ENCODE measurements at places on chromosomes 4 and X. TPM values are rescaled to one million over a fixed set of nuclear protein-coding genes. Genes with fewer than 3 reads are reported as not detected.

- no peak for DNase-seq
These were observed 47.2 kb downstream of the DMP1 start for GRCh38 chr4:87697272-87697671.

DNA sequence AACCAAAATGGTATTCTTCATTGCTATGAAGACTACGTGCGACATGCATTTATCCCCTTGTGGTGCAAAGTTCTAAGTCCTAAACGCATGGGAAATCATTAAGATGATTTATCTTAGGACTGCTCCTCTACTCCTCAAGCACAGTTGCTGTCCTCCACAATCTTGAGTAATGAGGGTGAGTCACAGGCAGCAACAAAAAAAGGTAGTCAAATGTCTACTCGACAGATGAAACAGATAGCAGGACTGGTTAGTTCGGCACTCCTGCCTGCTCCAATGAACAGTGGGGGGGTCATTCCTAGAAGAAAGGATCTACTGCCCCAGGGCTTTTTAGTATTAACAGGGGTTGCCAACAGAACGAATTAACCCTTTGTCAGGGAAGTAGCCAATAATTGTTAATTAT lies 233.7 kb upstream of the FGF13 start:
- DNase-seq, result peak; percentile 52

DNA sequence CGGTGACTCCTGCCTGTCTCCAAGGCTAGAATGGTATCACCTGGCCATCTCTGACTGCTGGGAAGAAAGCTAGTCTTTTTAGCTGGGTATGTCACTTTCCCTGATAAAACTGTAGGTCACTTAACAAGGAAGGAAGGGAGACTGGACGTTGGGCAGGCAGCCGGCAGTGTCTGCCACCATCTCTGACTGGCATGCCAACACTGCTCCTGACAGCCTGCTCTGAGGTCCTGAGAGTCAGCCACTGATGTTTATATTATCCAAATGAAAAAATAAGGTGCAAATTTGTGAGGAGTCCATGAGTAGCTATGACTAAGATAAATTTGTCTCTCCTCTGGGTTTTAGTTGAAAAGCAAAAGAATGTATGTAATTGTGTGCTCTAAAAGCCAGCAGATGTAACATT lies 77.2 kb downstream of the SNX25 start:
- DNase-seq, result no peak

GRCh38 chr4:15402146-15402545 lies 25.7 kb upstream of the C1QTNF7 start:
- peak; percentile 73 for DNase-seq

DNA sequence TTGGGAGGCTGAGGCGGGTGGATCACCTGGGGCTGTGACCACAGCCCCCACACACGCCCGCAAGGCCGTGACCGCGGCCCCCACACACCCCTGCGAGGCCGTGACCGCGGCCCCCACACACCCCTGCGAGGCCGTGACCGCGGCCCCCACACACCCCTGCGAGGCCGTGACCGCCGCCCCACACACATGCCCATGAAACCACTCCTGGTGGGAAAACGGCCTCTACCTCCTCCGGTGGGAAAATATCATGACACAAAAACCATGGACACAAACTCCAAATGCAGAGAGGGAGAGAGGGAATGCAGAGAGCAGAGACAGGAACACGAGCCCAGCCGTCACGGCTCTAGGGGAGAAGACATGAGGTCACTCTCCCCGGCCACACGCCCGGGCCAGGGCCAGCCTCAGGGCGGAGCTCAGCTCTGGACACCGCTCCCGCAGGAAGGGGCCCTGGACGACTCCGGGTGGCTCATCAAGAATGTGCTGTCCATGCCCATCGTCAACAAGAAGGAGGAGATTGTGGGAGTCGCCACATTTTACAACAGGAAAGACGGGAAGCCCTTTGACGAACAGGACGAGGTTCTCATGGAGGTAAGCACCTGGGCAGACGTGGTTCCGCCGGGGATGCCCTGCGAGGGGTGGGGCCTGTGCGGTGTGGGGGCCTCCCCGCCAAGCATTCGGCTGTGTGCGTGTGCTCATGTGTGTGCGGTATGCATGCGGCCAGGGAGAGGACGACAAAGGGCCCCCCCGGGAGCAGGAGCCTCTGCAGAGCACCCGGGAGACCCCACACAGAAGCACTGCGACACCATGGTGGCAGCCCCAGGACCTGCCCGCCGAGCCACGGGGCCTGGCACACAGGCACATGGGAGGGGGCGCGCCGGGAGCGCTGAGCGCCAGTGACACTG lies 17.4 kb downstream of the ATP5ME start:
- DNase-seq, result no peak

GRCh38 chrX:72272868-72273267 lies 4.2 kb downstream of the RPS4X start:
- peak; percentile 81 for DNase-seq

GRCh38 chr4:127141856-127142255 lies 490.9 kb upstream of the INTU start:
- DNase-seq, result peak; percentile 15

DNA sequence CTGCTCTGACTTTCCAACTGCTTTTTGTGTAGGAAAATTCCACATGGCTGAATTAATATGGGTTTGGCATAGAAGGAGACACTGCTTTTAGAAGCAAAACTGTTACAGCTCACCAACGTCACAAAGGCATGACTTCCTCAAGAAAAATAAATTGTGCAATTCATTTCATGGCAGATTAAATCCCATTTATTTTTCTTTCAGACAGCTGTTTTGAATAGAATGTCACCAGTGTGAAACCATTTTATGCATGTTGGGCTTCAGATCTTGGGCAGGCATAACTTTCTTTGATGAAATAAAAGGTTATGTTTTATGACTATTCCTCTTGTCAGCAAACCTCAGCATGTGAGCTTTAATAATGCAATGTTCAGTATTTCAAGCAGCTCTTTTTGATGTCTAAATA lies 542.8 kb downstream of the GALNTL6 start:
- DNase-seq, result no peak

The SPATA18 gene
- total RNA-seq, result 11.8 TPM

The ELOVL6 gene
- total RNA-seq, result 9.2 TPM

The CFAP99 gene
- total RNA-seq, result not detected

The ETDA gene
- not detected for total RNA-seq

The SSX4 gene
- not detected for total RNA-seq

The DGKQ gene
- total RNA-seq, result 17.9 TPM
